Fibroblast of skin of back (primary cell): ENCODE measurements at places on chromosomes 5 and 9.
A peak's percentile ranks its signal among the peaks of the same experiment; 100 is the strongest.

DNA sequence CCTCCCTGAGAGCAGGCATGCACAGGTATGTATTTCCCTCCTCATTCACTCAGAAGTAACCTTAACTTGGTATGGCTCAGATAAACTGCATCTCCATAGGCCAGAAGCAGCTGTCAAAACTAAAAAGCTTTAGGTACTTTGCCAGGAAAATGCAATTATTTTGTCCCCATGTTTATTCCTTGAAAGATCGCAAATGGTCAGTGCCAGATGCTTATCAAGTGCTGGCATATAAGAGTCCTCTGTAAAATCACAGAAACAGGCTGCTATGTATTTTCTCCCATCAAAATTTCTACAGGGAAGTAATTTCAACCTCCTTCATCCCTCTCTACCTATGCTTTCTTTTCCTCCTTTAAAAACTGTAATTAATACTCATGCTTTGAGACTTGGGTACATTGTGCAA, 12.7 kb downstream of the PCDHAC2 start:
- no peak for DNase-seq

DNA sequence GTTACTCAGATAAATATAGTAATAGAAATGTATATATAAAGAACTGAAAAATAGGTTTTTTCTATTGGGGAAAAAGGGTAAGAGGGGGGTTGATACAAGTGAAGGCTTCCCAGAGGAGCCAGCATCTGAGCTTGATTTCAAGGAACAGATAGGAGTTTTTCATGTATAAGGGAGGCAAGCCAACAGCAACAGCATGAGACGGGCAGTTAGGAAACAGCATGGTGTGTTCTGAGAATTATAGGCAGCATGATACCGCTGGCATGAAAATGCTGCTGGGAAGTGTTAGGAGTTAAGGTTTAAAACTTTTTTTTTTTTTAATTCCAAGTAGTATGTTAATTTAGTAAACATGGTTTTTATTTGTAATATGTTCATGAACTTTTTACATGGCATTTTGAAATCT, 9.7 kb downstream of the CDC37L1 start:
- DNase-seq = no peak

GRCh38 chr5:76500633-76501393, 97.7 kb downstream of the IQGAP2 start:
- peak; percentile 80 for DNase-seq

DNA sequence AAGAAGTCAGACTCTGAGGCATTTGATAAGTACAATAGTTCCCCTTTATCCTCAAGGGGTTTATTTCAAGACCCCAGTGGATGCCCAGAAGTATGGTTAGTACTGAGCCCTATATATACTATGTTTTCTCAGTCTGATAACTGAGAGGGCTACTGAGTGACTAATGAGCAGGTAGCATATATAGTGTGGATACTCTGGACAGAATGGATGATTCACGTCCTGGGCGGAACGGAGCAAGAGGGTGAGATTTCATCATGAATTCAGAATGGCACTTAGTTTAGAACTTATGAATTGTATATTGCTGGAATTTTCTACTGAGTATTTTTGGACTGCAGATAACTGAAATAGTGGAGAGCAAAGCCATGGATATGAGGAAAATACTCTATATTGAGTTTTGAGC, 457.6 kb downstream of the PLK2 start:
- DNase-seq = peak; percentile 45

GRCh38 chr5:56088967-56089829, 94.4 kb upstream of the IL6ST start:
- DNase-seq = peak; percentile 83
